ENCODE measurements at places on chromosomes 12 and 14.
A peak's percentile ranks its signal among the peaks of the same experiment; 100 is the strongest.

GRCh38 chr14:77474479-77475177 is 16.7 kb downstream of the AHSA1 start:
- DNase-seq = no peak

GRCh38 chr12:21559855-21560569 is 33.9 kb downstream of the SPX start:
- DNase-seq = no peak

GRCh38 chr12:50626026-50626425 is 121.2 kb downstream of the DIP2B start:
- DNase-seq = no peak

GRCh38 chr14:104559804-104560585 is 19.6 kb upstream of the C14orf180 start:
- DNase-seq = no peak

- DNase-seq = no peak
Observed at GRCh38 chr14:80135305-80136088, 75.8 kb downstream of the DIO2 start.

DNA sequence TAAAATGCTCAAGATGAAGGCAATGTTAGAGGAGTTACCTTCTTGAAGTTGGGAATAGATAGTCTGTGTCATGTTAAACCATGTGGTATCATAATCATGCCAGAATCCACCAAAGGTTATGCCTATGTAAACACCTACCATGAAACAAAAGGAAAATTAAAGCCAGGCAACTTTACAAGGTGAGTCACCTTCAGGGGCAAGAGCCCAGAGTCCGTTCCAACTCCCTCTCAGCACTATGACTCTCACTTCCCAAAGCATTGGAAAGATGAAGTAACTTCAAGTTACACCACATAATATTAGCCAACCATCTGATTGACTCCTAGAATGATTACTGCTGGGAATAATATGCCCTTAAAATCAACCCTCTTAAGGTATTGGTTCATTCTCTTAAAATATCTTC is 38.5 kb downstream of the CATSPERB start:
- DNase-seq = no peak

DNA sequence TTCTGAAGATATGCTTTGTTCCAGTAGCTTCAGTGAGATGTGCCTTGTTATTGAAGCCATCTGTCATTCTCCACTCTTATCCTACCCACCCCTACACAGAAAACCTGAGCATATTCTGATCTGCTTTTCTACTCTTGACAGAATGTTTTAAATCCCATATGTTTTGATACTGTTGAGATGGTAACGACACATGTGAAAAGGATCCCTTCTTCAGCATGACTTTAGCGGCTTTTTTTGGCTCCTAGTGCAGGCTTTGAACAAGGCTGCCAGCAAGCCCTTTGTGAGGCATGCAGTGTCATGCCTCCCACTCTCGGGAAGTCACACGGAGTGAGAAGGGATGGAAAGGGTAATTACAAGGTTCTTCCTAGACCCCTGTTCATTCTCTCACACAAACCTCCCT is 228.8 kb upstream of the RGS6 start:
- DNase-seq = no peak

- no peak for DNase-seq
Observed at GRCh38 chr12:12979731-12980259, 20.3 kb downstream of the HEBP1 start.

DNA sequence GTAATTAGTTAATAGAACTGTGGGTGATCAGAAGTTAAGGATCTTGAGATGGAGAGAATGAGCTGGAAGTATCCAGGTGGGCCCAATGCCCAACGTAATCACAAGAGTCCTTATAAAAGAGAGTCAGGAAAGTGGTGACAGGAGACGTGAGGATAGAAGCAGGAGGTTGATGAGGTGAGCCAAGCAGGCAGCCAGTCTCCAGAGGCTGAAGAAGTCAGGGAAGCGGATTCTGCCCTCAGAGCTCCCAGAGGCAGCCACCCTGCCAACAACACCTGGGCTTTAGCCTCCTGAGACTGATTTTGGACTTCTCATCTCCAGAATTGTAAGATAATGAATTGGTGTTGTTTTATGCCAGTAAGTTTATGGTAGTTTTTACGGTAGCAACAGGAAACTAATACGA is 10.1 kb upstream of the SAV1 start:
- no peak for DNase-seq

GRCh38 chr12:65496617-65497016 is 218.1 kb downstream of the MSRB3 start:
- DNase-seq = no peak

- DNase-seq = no peak
Observed at GRCh38 chr12:12442548-12443071, 85.7 kb downstream of the BORCS5 start.

DNA sequence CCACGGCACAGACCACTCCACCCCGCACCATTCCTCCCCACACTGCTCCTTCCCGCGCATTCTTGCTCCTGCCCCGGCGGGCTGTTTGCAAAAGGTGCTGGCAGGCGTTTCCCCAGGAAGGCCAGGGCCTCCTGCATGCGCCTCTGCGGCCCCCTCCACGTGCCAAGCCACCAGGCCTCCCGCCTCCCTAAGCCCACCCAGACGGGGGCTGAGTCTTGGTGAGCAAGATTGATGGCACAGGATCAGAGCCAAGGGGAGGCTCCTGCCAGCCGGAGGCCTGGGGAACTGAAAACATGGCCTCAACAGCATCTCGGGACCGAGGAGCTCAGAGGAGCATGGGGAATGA is 328.3 kb upstream of the DIO3 start:
- DNase-seq = peak; percentile 40

- no peak for DNase-seq
Observed at GRCh38 chr14:60644666-60645065, 4.6 kb downstream of the SIX1 start.

DNA sequence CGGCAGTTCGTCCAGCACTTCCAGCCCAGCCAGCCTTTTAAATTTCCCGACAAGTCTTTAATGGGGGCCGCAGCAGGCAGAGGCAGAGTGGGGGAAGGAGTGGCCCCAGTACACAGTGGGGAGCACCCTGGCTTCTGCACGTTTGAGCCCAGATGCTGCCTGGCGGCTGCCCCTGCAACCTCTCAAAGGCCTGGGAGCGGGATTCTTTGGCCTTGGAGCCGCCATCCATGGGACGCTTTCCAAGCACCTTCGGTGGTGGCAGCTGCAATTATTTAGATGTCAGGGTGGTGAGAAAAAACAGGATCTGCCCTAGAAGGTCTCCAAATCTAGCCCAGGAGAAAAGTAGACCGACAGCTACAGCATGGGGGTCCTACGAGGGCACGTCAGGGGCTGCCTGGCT is 46.0 kb downstream of the FAM222A start:
- peak; percentile 28 for DNase-seq

DNA sequence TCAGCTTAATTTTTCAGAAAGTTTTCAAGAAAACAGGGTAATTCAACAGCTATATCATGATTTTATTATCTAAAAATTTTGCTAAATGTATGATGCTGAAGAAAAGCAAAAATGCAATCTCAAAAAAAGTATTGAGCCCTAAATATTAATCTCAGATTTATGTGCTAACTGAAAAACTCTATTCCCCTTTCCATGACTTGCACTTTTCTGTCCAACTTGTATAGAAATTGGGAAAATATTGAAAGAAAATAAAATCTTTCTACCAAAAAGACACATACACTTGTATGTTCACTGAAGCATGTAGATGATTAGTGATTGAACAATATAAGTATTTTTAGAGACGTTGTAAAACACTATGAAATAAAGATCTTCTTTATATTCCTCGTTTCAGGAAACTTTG is 368.0 kb upstream of the ATXN7L3B start:
- DNase-seq = no peak

GRCh38 chr14:100487304-100487703 is 99.9 kb downstream of the BEGAIN start:
- DNase-seq = no peak

DNA sequence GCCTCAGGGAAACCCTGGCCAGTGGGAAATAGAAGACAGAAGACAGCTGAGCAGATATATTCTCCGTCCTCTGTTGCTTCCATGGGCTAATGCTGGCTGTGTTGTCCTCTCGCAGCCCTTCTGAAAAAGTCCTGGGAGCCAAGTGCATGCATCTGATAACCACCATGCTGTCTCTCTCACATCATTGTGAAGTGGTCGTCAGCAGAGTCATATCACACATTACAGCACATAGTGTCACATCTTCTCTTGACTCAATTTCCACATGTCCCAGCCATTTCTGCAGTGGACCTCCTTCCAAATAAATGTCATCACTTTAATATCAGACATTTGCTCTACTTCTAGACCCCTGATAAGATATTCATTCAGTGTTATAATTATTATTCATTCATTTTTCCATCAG is 3.8 kb downstream of the TAS2R20 start:
- DNase-seq = no peak

GRCh38 chr12:114406984-114407841 is 1.3 kb upstream of the TBX5 start:
- DNase-seq = no peak

DNA sequence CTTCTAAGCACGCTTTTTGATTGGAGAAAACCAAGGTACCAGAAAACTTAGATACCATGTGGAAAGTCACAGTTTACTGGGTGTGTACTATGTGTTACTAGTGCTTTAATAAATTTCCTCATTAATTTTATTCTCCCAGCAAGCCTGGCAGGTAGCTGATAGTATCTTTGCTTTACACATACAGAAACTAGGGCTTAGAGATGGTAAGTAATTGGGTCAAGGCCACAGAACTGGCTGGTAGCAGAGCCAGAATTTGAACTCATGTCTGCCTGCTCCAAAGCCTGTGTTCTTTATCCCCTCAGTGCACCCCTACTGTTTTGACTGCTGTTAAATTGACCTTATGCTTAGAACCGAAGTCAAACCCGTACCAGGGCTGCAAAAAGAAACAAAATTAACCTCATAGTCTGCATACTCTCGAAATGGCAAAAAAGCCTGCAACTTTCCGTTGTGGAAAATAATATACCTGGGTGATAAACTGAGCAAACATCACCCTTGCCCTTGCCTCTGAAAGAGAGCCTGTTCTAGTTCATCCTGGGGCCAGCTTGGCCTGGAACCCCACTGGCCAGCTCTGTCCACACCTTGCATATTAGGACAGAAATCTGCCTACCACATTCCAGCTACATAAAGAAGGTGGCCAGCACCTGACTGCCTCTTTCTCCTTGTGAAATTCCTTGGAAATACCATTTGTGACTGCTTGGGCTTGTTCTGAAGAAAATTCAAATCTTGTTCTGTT is 118.9 kb downstream of the ETV6 start:
- DNase-seq = no peak

DNA sequence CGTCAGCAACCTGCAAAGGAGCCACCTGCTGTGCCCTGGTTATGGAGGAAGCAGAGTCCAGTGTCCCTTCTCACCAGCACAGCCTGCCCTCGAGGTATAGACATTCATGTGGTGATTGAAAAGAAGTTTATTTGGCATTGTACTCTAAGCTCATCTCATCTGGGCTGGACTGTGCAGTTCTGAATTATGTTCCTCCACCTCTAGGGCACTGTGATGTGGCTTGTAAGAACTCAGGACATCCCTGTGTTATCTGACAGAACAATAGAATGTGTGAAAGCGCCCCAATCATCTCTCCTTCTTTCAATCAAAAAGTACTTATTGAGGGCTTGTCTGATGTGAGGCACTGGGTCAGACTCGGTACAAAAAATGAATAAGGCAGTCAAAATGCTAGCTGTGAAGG is 140.1 kb downstream of the DHRS2 start:
- DNase-seq = no peak

GRCh38 chr14:78075555-78076277 is 94.5 kb upstream of the NRXN3 start:
- DNase-seq = peak; percentile 67

- no peak for DNase-seq
Observed at GRCh38 chr14:34270361-34270760, 191.7 kb downstream of the SPTSSA start.

- DNase-seq = no peak
Observed at GRCh38 chr12:124296295-124296915, 1.5 kb downstream of the RFLNA start.

DNA sequence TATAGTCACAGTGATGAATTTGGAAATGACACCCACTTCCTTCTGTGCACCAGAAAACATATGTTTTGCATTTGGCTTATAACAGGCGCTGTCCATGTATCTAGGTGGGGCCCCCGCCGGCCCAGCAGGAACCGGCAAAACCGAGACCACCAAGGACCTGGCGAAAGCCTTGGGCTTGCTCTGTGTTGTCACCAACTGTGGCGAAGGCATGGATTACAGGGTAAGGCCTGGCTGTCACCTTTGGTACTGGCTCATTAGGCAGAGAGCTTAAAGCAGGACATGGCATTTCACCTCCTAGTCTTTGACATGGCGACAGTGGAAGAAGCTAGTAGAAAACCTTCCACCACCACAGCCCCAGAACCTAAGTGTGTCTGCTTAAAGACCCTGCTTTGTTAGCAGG is 85.8 kb downstream of the DNAH10 start:
- DNase-seq = no peak

DNA sequence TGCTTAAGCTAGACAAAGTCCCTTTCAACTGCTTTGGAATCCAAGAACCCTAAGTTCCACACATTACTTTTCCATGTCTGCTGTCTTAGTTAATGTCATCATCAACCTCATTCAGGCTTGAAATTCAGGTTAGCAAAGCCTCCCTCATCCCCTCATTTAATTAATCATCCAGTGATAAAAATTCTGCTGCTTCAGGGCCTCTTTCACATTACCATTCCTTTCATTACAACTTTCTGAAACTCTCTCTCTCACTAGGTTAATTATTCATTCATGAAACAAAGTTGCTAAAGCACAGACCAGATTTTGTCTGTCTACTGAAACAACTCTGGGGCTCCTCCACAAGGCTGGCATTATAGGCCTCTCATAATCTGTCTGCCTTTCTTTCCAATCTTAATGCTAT is 9.4 kb upstream of the VTI1B start:
- DNase-seq = no peak

- no peak for DNase-seq
Observed at GRCh38 chr12:69397978-69398377, 38.4 kb downstream of the YEATS4 start.

DNA sequence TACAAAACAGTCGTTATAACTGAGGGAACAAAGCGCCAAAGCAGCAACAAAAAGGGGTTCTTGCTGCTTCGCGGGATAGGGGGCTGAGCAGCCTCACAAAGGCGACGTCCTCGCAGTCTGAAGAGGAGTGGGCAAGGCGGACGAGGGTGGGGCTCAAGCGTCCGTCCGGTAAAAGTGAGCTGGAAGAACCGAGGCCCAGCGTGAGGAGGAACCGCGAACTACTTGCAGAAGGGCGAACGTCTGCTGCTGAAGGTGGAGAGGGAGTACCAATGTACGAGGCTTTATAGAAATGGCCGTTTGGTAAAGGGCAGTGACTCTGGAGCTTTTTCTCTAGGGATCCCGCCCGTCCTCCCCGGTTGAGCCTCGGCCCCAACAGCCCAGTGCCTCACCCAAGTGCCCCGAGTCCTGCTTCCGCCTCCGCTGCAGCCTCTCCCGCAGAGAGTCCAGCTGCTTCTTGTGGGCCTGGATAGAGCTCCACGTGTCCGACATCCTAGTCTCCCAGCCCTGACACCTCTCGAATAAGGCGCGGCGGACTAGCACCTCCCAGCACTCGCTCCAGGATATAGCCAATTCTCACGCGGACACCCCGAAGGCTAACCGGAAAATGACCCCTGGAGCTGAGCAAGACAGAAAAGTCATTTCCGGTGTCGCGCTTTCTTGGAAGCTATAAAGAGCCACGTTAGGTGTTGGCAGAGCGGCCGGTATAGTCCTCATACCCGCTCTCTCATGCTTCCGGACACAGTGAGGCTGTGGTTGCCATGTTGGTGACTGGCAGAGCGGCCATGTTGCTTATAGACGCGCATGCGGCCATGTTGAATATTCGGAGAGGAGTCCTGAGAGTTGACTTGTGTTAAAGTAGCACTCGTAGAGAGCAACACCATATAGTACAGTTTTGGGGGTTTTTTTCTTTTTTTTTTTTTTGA is at the start of gene METTL3:
TSS of gene METTL3 (minus strand) at position 606 of the 923 bp plus-strand sequence. CDS start at position 489, 117 bp downstream.
- DNase-seq = peak; percentile 97
